ENCODE measurements at places on chromosomes 4 and X.

DNA sequence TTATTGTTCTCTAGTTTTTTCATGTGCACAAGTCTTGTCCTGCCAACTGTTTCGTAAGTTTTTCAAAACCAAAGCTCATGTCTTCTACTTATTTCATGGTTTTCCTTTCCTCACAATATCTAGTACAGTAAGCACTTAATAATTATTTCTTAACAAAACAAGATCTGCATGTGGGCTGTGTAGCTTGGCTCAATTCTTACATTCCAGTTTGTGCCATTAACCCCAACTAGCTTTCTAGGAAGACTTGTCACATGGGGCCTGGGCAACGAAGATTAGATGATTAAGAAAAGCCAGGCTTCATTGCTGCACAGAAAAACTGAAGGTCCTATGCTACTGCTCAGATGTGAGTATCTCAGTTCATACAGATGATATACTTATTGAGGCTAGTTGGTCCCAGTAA, 155.3 kb upstream of the TEX13A start:
- no peak for DNase-seq

DNA sequence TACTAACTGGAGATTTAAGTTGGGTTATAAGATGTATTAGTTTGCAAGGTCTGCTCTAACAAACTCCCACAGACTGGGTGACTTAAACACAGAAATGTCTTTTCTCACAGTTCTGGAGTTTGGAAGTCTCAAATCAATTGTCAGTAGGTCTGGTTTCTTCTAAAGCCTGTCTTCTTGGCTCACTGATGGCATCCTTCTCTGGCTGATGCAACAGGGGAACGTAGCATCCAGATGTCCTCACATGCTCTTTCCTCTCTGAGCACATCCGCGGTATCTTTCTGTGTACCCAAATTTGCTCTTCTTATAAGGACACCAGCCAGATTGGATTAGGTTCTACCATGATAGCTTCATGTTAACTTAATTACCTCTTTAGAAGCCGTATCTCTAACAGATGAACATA, 63.2 kb upstream of the BMP3 start:
- no peak for DNase-seq

DNA sequence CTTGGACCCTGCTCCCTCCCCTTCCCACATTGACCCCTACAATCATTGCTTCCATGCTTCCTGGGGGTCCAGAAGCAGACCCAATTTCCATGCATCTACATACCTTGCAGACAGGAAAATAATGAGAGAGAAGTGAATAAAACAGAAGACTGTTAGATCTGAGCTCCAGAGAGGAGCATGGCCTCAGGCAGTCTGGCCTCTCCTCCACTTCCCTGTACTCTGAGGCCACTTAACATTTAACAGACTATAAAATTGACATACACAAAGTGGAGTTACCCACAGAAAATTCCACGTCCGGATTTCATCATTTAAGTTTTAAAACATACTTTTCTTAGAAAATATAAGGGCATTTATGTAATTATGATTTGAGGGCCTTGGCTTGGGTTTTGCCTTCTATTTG, 2.1 kb upstream of the PRSS12 start:
- no peak for DNase-seq

DNA sequence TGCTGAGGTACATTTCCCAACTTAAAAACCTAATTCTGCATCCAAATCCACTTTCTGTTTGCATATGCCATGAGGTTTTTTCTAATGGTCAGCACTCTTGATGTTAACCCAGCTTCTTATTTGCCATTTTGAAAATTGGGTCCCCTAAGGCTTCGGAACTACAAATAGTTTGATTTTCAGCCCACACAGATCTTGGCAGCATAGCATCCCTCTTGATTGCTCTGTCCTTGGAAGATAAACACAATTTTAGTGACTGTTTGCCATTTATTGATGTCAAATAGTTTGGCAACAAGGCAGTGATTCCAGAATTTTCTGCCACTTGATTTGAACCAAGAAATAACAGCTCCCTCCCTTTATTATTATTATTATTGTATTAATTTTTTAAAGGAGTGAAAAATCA, 696.9 kb downstream of the RAB28 start:
- no peak for DNase-seq

DNA sequence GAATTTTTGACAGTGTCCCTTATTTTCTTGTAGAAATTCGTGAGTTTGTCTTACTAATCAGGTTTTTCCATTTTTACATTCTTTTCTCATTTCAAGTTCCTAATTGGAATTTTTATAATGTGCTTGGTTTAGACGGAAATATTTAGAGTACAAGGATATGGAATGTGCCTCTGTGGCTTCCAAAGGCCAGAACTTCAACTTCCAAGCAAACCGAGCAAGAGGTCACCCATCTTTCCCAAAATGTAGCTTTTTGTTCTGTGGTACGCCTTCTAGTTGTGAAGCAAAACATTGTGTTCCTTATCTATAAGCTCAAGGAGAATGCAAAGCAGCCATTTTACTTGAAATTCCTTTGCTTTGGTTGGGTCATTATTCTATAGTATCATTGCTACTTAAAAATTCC, 212.8 kb upstream of the PACRGL start:
- DNase-seq: no peak

- peak; percentile 62 for DNase-seq
These were observed 14.1 kb downstream of the RPS6KA3 start for GRCh38 chrX:20252381-20253231.
